ENCODE measurements at places on chromosomes 6 and 20.

- no peak for DNase-seq
Observed at GRCh38 chr20:50409495-50409894, 100.7 kb upstream of the PTPN1 start.

GRCh38 chr6:108677357-108677756 lies 116.6 kb downstream of the FOXO3 start:
- DNase-seq = no peak

- DNase-seq = no peak
Observed at GRCh38 chr6:80319196-80319595, 212.7 kb downstream of the BCKDHB start.

DNA sequence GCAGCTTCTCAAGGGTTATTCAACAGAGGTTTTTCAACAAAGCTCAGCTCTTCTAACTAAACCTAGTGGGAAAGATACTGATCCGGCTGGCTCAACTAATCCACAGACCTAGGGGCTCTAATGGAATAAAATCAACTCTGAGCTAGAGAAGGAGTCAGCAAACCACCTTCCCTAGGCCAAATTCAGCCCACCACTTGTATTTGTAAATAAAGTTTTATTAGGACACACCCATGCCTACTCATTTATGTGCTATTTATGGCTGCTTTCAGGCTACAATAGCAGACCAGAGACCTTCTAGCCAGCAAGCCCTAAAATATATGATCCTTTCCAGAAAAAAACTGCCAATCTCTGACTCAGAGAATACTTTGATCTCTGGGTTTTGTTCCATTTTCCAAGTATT lies 6.0 kb upstream of the RAB22A start:
- no peak for DNase-seq

GRCh38 chr6:112883095-112883494 lies 536.0 kb downstream of the RFPL4B start:
- no peak for DNase-seq

GRCh38 chr20:49405062-49405683 lies 77.3 kb downstream of the KCNB1 start:
- DNase-seq = no peak

GRCh38 chr6:111027219-111027618 lies 45.4 kb downstream of the RPF2 start:
- no peak for DNase-seq
